Panc1 (cell line): ENCODE measurements at places on chromosomes 13 and 19. TPM values are rescaled to one million over a fixed set of nuclear protein-coding genes. Genes with fewer than 3 reads are reported as not detected.

DNA sequence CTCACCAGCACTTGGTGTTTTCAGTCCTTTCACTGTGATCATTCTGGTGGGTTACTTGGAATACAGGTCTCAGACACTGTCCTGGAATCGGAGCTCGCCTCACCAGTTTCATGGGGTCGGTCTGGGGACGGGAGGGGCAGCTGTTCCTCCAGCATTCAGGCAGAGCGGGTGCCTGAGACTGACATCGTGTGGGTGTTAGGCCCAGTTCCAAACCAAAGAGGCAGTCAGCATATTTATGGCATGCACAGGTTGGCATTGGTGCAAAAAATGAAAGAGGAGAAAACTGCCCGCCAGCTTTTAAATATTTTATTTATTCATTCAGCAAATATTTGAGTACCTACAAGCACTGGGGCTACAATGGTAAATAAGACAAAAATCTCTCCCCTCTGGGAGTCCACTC is 20.1 kb downstream of the PLEKHF1 start:
- H3K27ac ChIP-seq = no peak overlapping the region
- H3K4me3 ChIP-seq = no peak overlapping the region
- DNase-seq = no peak
- no peaks in the 10 kb centered on the region for H3K36me3 ChIP-seq
- peaks cover 5% of the 10 kb centered on the region; the same call in 1 of the 2 replicates for H3K4me1 ChIP-seq

GRCh38 chr13:50529154-50529882 is 314.2 kb downstream of the DLEU7 start:
- H3K27ac ChIP-seq = peak overlapping the region; percentile 85
- H3K4me1 ChIP-seq = peaks cover 36% of the 10 kb centered on the region
- no peaks in the 10 kb centered on the region for H3K36me3 ChIP-seq
- DNase-seq = no peak
- no peaks in the 10 kb centered on the region for H3K27me3 ChIP-seq

DNA sequence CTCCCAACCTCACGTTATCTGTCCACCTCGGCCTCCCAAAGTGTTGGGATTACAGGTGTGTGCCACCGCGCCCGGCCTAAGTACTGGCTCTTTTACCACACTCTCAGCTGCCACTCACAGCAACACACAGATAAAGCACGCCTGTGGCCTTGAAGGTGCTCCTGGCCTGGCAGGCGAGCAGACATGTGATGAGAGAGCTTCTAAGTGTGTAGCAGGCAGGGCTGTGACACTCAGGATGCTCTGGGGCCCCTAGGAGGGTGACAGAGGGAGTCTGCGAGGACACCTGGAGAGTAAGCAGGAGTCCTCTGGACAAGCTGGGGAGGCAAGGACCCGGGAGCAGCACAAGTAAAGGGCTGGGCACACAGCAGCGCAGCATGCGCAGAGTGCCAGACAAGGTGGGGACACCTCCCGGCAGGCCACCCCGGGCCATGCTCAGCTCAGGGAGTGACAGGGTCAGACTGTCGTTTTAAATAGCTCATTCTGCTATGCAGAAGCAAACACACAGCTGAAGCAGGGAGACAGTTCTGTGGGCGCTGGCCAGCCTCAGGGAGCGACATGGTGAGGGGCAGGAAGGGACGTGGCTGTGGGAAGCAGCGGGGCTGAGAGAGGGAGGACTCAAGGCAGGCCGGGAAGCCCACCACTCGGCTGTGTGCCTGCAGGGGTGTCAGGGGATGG is 26.5 kb downstream of the MED26 start:
- no peaks in the 10 kb centered on the region for H3K27me3 ChIP-seq
- DNase-seq = no peak
- no peaks in the 10 kb centered on the region; the same call in 1 of the 2 replicates for H3K4me1 ChIP-seq
- H3K36me3 ChIP-seq = no peaks in the 10 kb centered on the region
- H3K27ac ChIP-seq = no peak overlapping the region

PRR20D gene
- total RNA-seq = not detected

KIR3DL2 gene
- not detected for total RNA-seq

DNA sequence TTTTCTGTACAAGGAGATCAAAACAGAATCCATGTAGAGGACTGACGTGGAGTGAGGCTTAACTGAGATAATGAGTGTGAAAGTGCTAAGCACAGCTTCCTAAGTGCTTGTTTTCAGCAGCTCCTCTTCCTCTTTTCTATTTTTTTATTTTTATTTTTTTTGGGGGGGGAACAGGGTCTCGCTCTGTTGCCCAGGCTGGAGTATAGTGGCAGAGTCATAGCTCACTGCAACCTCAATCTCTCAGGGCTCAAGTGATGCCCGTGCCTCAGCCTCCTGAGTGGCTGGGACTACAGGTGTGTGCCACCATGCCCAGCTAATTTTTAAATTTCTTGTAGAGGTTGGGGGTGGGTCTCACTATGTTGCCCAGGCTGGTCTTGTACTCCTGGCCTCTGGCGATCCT is 5.6 kb upstream of the FOSB start:
- no peak for DNase-seq
- no peaks in the 10 kb centered on the region for H3K36me3 ChIP-seq
- H3K4me3 ChIP-seq = no peak overlapping the region
- H3K27ac ChIP-seq = no peak overlapping the region
- H3K4me1 ChIP-seq = no peaks in the 10 kb centered on the region; the same call in 1 of the 2 replicates

- DNase-seq = no peak
- no peaks in the 10 kb centered on the region for H3K27me3 ChIP-seq
- H3K36me3 ChIP-seq = no peaks in the 10 kb centered on the region
- no peak overlapping the region for H3K4me3 ChIP-seq
Measured at GRCh38 chr13:100378533-100378932, 210.1 kb downstream of the GGACT start.

- no peak for DNase-seq
- H3K4me3 ChIP-seq = no peak overlapping the region
- no peaks in the 10 kb centered on the region for H3K27me3 ChIP-seq
- no peaks in the 10 kb centered on the region for H3K36me3 ChIP-seq
- no peak overlapping the region for H3K27ac ChIP-seq
Measured at GRCh38 chr13:77415253-77416071, 88.6 kb upstream of the MYCBP2 start.

- DNase-seq = no peak
- no peaks in the 10 kb centered on the region for H3K36me3 ChIP-seq
- no peaks in the 10 kb centered on the region for H3K27me3 ChIP-seq
- no peak overlapping the region for H3K27ac ChIP-seq
- no peak overlapping the region for H3K4me3 ChIP-seq
Measured at GRCh38 chr19:5953680-5954213, 24.2 kb downstream of the RANBP3 start.

DNA sequence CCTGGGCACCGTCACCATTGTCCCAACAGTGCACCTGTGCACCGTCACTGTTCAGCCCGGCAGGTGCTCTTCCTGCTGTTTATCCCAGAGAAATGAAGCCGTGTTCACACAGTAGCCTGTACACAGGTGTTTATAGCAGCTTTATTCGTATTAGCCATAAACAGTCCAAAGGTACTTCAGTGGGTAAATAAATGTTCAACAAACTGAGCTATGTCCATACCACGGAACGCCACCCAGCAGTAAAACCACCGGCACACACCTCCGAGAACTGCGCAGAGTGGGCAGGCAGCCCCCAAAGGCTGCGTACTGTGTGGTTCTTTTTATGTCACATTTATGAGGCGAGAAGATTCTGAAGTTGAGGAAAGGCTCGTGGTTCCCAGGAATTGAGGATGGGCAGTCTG is 44.9 kb upstream of the DCUN1D2 start:
- no peaks in the 10 kb centered on the region for H3K4me1 ChIP-seq
- no peaks in the 10 kb centered on the region for H3K36me3 ChIP-seq
- no peak overlapping the region for H3K27ac ChIP-seq
- DNase-seq = no peak

MUC16 gene
- 3.4 TPM for total RNA-seq

- no peak for DNase-seq
- H3K27me3 ChIP-seq = no peaks in the 10 kb centered on the region
- H3K4me3 ChIP-seq = no peak overlapping the region
- H3K27ac ChIP-seq = no peak overlapping the region
- H3K4me1 ChIP-seq = peaks cover 38% of the 10 kb centered on the region
- H3K36me3 ChIP-seq = no peaks in the 10 kb centered on the region
Measured at GRCh38 chr19:29966588-29967249, 24.7 kb downstream of the URI1 start.

DNA sequence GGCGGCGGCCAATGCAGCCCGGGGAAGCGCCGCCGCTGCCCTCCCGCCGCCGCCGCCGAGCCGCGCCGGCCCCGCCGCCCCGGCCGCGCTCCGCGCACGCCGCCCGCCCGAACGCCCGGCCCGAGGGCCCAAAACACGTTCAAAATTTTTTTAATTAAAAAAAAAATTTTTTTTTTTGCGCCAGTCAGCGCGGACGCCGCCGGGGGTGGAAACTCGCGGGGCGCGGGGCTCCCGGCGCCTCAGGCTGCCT is 468 bp downstream of the HMGB1 start:
- no peak for DNase-seq
- H3K27ac ChIP-seq = no peak overlapping the region
- no peaks in the 10 kb centered on the region for H3K27me3 ChIP-seq
- peaks cover 23% of the 10 kb centered on the region for H3K36me3 ChIP-seq
- H3K4me3 ChIP-seq = peak overlapping the region; percentile 66

TMEM59L gene
- total RNA-seq = 2.4 TPM

DGKH gene
- 22.8 TPM for total RNA-seq

GRCh38 chr13:51435002-51435578 is 17.7 kb downstream of the INTS6 start:
- no peak overlapping the region for H3K4me3 ChIP-seq
- H3K27me3 ChIP-seq = no peaks in the 10 kb centered on the region
- no peaks in the 10 kb centered on the region for H3K4me1 ChIP-seq
- H3K36me3 ChIP-seq = peaks cover 10% of the 10 kb centered on the region; the same call in 1 of the 2 replicates
- no peak for DNase-seq

GRCh38 chr13:111484959-111485358 is 164.5 kb downstream of the TEX29 start:
- no peak overlapping the region for H3K4me3 ChIP-seq
- H3K36me3 ChIP-seq = no peaks in the 10 kb centered on the region
- no peaks in the 10 kb centered on the region for H3K4me1 ChIP-seq
- no peak for DNase-seq
- no peak overlapping the region for H3K27ac ChIP-seq
- H3K27me3 ChIP-seq = no peaks in the 10 kb centered on the region

- no peaks in the 10 kb centered on the region for H3K36me3 ChIP-seq
- 0 out of 2 replicates have a peak overlapping the region, but pooled peaks have one; percentile 6 for H3K4me3 ChIP-seq
- peak overlapping the region; percentile 52 for H3K27ac ChIP-seq
- no peak for DNase-seq
Measured at GRCh38 chr19:2624537-2625091, 77.9 kb downstream of the GNG7 start.

DNA sequence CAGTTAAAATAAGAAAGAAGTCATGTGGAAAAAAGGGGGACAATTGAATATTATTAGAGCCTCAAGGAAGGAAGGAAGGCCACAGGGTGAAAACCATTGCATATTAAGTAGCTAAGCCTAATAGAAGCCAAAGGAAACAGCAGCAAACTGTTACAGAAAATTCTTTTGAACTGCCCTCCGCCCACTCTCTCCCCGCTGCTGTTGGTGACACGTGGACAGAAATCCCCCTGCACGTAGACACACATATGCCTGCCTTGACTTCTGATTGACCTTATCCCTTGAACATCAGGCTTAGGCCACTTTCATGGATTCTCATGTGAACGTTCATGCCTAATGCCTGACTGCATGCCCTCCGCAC is 229.1 kb downstream of the KCNRG start:
- H3K36me3 ChIP-seq = no peaks in the 10 kb centered on the region
- H3K27ac ChIP-seq = peak overlapping the region; percentile 99
- no peak for DNase-seq
- H3K4me3 ChIP-seq = no peak overlapping the region
- H3K4me1 ChIP-seq = peaks cover 43% of the 10 kb centered on the region
